HepG2 (cell line): ENCODE measurements at places on chromosomes 11 and 22. TPM values are rescaled to one million over a fixed set of nuclear protein-coding genes. Genes with fewer than 3 reads are reported as not detected.

The KREMEN1 gene
- 10.2 and 13.8 TPM in 2 replicates for total RNA-seq

The GP1BB gene
- not detected in 2 replicates for total RNA-seq

The UPK3A gene
- total RNA-seq = 10.0 and 10.5 TPM in 2 replicates

The AHNAK gene
- 25.0 and 40.6 TPM in 2 replicates for total RNA-seq

The APOL5 gene
- total RNA-seq = not detected in 2 replicates

The CEP126 gene
- 1.4 and 1.8 TPM in 2 replicates for total RNA-seq

The HBB gene
- total RNA-seq = not detected in 2 replicates

The LRRC10B gene
- not detected in 2 replicates for total RNA-seq

The PGA5 gene
- not detected in 2 replicates for total RNA-seq

GRCh38 chr22:35587896-35588295 is 29.2 kb downstream of the MB start:
- no peak overlapping the region for H3K27ac ChIP-seq
- H3K27me3 ChIP-seq = peaks cover 29% of the 10 kb centered on the region; the same call in 2 of the 3 replicates
- no peak overlapping the region for H3K4me3 ChIP-seq
- no peak for DNase-seq
- no peaks in the 10 kb centered on the region for H3K36me3 ChIP-seq

- no peak for DNase-seq
- no peak overlapping the region for H3K4me3 ChIP-seq
- H3K27me3 ChIP-seq = peaks cover 6% of the 10 kb centered on the region; the same call in 1 of the 2 replicates
- no peak overlapping the region for H3K27ac ChIP-seq
Measured at GRCh38 chr11:114785820-114786219, 107.5 kb downstream of the NXPE2 start.

GRCh38 chr11:123264431-123264780 is 69.4 kb upstream of the CLMP start:
- no peak overlapping the region for H3K27ac ChIP-seq
- no peaks in the 10 kb centered on the region for H3K4me1 ChIP-seq
- H3K36me3 ChIP-seq = no peaks in the 10 kb centered on the region
- DNase-seq = no peak

DNA sequence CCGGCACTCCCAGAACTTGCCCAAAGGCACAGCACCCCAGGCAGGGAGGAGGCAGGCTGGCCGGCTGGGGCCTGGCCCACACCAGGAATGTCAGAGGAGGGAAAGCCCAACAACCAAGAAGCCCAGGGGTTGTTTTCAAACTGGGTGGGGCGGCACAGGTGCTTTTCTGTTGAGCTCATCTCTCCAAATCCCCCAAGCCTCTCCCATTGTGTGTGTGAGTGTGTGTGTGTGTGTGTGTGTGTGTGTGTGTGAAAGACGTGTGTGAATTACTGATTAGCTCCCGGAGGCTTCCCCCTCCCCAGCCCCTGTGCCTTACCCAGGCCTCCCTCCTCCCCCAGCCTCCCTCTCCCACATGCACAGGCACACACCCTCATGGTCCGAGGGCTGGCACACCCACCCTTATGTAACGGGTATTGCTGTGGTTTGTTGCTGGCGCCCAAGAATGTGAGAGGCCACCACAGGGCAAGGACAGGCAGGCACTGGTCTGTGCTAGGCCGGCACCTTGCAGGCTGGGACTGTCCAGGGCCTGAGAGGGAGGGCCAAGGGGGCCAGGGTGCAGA is 15.9 kb downstream of the TRIM29 start:
- no peak overlapping the region for H3K4me3 ChIP-seq
- DNase-seq = peak; percentile 49
- no peaks in the 10 kb centered on the region for H3K36me3 ChIP-seq
- peaks cover 12% of the 10 kb centered on the region for H3K27me3 ChIP-seq
- peaks cover 18% of the 10 kb centered on the region for H3K4me1 ChIP-seq

DNA sequence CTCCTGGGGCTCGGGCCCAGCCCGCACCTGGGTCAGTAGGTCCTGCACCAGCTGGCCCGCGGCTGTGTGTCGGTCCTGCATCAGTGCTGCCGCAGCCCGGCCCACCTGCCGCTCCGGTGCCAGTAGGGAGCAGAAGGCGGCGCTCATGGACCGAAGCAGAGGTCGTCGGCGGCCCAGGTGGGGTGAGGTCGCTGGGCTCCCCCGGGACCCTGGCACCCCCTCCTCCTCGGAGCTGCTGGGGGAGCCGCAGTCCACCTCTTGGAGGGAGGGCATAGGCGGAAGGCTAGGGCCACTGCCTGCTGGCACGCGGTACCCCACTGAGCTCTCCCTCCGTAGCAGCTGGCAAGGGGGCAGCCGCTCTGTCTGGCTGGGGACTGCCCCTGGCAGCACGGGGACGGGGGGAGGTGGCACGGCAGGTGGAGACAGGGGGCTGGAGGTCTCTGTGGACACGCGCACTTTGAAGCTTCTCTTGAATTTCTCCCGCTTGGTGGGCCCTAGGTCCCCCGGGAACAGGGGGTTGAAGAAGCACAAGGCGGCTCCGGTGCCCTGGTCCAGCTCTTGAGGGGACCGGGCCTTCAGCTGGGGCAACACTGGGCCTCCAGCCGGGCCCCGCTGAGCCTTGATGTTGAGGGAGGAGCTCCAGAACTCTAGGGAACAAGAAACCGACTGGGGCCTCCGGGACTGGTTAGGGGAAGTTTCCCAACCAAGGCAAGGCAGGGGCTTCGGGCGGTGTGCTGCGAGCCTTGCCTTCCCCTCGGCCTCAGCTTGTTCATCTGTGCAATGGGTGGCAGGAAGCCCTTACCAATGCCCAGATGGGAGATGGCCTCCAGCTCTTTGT is 1.4 kb downstream of the RIN1 start:
- peaks cover 5% of the 10 kb centered on the region; the same call in 1 of the 2 replicates for H3K36me3 ChIP-seq
- no peak for DNase-seq
- peaks cover 23% of the 10 kb centered on the region for H3K4me1 ChIP-seq
- peak overlapping the region; percentile 64; the same call in 1 of the 2 replicates for H3K4me3 ChIP-seq
- H3K27me3 ChIP-seq = no peaks in the 10 kb centered on the region

DNA sequence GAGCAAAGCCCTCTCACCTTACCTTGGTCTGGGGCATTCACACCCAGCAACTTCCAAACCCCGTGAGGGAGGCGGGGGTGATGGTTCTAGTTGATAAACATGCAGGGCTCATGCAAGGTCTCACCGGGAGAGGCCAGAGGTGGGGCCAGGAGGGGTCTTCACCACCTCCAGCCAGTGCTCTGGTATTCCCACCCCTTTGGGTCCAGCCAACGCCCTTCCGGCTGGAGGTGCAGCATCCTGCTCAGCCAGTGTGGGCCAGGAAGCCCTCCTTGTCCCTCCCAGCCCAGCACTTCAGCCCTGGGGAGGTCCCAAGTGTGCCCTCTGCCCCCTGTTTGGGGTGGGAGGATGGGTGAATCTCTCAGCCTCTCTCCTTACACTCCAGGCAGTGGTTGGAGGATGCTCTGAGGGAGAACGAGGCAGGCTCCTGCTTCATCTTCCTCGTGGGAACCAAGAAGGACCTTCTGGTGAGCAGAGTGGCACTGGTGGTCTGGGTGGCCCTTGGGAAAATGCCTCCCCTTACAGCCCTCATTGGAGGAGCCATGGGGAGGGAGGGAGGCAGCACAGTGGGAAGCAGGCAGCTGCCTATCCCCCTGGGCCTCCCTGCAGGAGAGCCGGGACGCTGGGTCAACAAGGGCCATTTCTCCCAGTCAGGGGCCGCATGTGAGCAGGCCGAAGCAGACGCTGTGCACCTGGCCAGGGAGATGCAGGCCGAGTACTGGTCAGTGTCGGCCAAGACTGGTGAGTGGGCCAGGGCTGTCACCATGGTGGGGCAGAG is 13.4 kb downstream of the RAB36 start:
- no peak for DNase-seq
- peak overlapping the region; percentile 65 for H3K27ac ChIP-seq
- H3K4me1 ChIP-seq = peaks cover 100% of the 10 kb centered on the region
- no peak overlapping the region for H3K4me3 ChIP-seq
- no peaks in the 10 kb centered on the region for H3K27me3 ChIP-seq

- H3K27me3 ChIP-seq = no peaks in the 10 kb centered on the region; the same call in 1 of the 2 replicates
- no peak overlapping the region for H3K27ac ChIP-seq
- H3K36me3 ChIP-seq = no peaks in the 10 kb centered on the region
- H3K4me1 ChIP-seq = no peaks in the 10 kb centered on the region; the same call in 1 of the 2 replicates
Measured at GRCh38 chr11:93908689-93909088, 58.3 kb upstream of the VSTM5 start.

- DNase-seq = no peak
- H3K4me1 ChIP-seq = no peaks in the 10 kb centered on the region
- H3K27me3 ChIP-seq = no peaks in the 10 kb centered on the region
Measured at GRCh38 chr11:26958702-26959049, 35.2 kb upstream of the FIBIN start.
